NCI-H1105 (cell line): ENCODE measurements at places on chromosomes 12 and 14.
A peak's percentile ranks its signal among the peaks of the same experiment; 100 is the strongest.

GRCh38 chr12:27635349-27635972 is 60.8 kb upstream of the REP15 start:
- DNase-seq = peak; percentile 9

DNA sequence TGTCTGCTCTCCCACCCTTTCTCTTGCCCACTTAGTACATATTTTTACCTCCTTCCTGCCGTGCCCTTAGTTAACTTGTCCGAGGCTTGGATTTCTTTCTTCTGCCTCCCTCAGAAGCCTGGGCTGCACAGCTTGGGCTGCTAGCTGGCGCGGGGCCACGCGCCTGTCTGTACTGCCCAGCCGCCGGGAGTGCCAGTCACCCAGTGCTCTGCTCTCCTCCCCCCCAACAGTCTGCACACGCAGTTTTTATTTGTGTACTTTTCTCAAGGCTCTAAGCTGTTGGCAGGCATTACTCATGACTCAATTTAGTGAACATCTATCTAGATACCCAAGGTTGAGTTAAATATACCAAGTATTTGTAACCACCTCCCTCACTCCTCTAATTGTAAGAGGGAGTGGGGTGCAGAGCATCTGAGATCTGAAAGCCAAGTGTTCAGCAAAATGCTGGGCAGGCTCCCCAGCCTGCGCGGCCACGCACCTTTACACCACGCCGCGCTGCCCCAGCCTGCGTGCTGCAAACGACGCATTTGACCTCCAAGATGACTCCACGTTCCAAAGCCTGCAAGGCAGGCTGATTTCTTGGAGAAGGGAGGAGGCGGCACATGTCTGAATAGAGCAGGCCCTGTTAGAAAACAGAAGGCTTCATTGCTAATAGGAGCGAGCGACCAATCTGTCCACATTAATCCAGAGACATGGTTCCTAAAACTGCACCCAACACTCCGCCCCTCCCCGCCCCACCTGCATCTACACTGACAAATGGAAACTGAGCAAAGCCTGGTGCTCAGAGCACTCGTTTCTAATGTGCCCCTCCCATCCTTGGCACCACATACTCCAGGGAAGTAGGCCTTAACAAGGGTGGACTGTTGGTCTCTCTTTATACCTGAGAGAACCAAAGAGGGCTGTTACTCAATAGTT is 18.2 kb upstream of the CACNA2D4 start:
- DNase-seq = peak; percentile 74

DNA sequence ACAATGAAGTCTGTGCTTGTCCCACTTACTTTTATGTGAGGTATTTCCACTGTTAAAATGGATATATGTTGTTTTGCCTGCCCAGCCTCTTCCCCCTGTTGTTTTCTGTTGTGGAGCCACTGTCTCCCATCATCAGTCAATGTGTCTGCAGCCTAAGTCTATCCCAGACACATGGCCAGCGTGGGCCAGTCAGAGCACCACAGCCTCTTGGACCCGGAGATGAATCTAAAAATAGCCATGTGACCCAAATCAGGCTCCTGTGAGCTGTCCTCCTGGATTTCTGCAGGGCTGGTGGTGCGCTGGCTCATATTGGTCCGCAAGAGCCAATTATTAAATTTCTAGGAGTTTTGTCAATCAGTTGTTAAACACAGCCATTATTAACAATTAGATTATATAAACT is 44.0 kb upstream of the PRICKLE1 start:
- no peak for DNase-seq

DNA sequence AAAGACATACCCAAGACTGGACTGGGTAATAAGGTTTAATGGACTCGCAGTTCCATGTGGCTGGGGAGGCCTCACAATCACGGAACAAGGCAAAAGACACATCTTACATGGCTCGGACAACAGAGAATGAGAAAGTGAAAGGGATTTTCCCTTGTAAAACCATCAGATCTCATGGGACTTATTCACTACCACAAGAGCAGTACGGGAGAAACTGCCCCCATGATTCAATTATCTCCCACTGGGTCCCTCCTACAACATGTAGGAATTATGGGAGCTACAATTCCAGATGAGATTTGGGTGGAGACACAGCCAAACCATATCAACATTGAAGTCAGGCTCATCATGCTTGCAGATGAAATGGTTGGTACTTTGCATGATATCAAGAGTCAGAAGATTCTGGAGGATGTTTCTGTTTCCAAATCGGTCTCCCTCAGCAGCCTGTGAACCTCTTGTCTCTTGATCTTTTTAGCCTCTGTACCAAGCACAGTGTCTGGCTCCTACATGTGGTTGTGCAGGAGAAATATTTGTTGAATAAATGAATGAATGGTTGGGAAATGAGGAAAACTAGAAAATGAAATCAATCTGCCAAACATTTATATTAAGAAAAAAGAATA is 98.6 kb downstream of the VRK1 start:
- no peak for DNase-seq

DNA sequence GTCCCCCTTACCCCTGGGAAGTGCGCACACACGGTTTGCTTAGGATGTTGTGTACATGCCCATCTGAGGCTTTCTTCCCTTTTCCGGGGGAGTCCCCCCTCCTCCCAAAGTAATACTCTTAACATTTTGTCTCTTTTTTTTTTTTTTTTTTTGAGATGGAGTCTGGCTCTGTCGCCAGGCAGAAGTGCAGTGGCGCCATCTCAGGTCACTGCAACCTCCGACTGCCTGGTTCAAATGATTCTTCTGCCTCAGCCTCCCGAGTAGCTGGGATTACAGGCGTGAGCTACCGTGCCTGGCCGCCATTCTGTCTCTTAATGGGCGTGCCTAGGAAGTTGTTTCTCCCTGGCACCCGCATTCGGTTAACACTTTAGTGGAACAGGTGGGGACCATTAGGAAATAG is 4.5 kb upstream of the GMFB start:
- DNase-seq = no peak

DNA sequence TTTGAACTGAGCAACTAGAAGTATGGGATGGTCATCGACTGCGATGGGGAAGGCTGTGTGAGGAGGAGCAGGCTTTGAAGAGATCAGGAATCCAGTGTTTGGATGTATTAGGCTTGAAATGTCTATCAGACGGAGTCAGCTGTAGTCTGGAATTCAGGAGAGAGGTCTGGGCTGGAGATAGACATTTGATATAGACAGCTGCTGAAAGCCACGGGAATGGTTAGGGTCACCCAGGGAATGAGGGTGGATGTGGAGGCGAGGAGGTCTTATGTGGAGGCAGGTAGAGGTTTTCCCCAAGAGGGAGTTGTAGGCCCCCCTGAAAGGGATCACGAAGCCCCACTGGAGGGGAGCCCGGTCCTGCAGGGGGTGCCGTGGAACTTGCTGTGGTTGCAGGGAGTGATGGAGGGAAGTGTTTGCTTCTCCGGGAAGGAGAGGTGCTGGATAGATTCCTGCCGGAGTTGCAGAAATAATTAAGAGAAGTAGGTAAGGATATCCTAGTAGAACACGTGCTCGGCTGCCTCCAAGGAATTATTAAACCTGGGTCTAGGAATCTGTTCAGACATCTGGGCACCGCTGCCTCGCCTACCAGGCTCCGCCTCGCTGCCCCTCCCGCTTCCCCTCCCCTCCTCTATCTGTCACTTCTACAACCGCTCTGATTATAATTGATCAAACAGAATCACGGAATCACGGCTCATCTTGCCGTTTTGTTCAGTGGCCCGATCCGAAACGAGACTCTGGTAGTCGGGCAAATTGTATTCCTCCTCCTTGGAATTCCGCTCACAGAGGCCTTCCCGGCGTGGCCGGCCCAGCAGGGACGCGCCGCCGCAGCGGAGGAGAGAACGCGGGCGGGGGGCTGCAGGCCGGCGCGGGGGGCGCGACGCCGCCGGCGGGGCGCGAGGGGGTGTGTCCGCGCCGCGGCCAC is 826 bp upstream of the CACNA1C start:
- DNase-seq = no peak

DNA sequence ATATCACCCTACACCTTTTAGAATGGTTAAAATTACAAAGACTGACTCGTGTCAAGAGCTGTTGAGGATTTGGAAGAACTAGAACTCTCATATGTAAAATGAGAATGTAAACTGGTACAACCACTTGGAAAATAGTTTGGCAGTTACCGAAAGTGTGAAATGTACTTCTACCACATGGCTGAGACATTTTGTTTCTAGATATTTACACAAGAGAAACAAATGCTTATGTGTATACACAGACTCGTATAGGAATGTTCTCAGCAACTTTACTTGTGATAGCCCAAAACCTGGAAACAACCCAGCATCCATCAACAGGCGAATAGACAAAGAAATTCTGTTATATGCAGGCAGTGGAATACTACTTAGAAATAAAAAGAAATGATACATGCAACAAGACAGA is 103.0 kb downstream of the BRMS1L start:
- DNase-seq = no peak

DNA sequence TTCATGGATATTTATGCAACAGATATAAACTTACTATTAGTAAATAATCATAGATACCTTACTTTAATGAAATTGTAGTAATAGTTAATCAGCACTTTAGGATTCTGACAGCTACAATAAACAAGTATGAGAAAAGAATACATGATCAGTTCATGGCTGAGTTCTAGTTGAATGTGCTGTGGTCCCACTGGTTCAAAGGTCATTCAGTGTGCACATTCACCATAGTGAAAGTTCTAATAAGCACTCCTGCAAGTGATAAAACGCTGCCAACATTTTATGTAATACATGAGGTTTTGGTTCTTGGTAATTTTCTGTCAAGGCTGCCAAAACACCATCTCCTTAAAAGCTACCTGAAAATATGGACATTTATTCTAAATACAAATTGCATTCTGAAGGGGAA is 92.6 kb downstream of the NUMB start:
- no peak for DNase-seq
